ENCODE measurements at places on chromosomes 3 and 15. TPM values are rescaled to one million over a fixed set of nuclear protein-coding genes. Genes with fewer than 3 reads are reported as not detected.
A peak's percentile ranks its signal among the peaks of the same experiment; 100 is the strongest.

ZPLD1 gene
- 0.26 TPM for total RNA-seq

ZNF148 gene
- total RNA-seq = 44.3 TPM

C3orf20 gene
- total RNA-seq = 0.26 TPM

ABI3BP gene
- 138 TPM for total RNA-seq

ECT2 gene
- total RNA-seq = 23.1 TPM

PRR20G gene
- total RNA-seq = not detected

PPM1M gene
- total RNA-seq = 48.3 TPM

LRRN1 gene
- 1.9 TPM for total RNA-seq

DNA sequence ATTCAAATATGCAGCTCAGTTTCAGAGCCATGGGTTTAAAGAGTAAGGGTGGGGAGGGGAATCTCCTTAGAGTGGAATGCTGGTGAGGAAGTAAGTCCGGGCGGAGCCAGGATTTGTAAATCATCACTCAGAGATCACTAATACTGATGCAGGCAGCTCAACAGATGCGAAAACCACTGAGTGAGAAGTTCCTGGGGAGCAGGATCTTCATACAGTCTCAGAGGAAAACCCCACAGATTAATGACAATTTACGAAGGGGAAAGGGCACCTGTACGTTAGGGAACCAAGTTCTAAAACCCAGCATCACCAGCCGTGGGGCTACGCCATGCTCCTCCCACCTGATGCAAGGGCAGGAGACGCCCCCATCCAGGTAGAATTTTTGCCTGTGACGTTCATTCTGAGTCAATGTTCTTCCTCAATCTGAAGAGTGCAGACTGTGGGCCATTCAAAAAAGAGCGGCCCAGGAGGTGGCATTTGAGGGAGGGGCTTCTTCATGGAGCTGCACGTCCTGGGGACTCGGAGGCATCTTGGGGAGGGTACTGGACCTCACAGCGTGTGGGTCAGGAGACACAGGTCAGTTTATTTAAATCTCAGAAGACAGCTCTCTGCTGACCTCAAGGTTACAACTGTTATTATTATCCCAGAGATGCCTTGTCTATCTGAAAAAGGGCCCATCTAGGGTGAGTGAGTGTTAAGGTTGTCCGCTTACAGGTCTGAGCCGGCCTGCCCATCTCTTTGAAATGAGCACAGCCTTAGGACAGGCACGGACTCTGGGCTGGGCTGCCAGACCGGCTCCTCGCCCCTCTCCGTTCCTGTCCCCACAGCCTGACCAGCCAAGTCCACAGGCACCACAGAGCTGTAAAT, 228.0 kb downstream of the XXYLT1 start:
- no peaks in the 10 kb centered on the region for H3K36me3 ChIP-seq
- DNase-seq = no peak
- H3K4me1 ChIP-seq = peaks cover 6% of the 10 kb centered on the region
- H3K27ac ChIP-seq = no peak overlapping the region

GRCh38 chr3:187777331-187777941, 32.2 kb upstream of the BCL6 start:
- H3K36me3 ChIP-seq = no peaks in the 10 kb centered on the region
- no peak for DNase-seq
- H3K4me3 ChIP-seq = no peak overlapping the region
- H3K27ac ChIP-seq = peak overlapping the region; percentile 91

- H3K4me3 ChIP-seq = no peak overlapping the region
- peaks cover under 1% of the 10 kb centered on the region for H3K4me1 ChIP-seq
- no peaks in the 10 kb centered on the region for H3K27me3 ChIP-seq
- no peak for DNase-seq
- H3K27ac ChIP-seq = no peak overlapping the region
Measured at GRCh38 chr15:40258544-40258943, 19.7 kb downstream of the PAK6 start.

GRCh38 chr15:31448635-31448979, 122.0 kb downstream of the KLF13 start:
- no peaks in the 10 kb centered on the region for H3K36me3 ChIP-seq
- no peak for DNase-seq

DNA sequence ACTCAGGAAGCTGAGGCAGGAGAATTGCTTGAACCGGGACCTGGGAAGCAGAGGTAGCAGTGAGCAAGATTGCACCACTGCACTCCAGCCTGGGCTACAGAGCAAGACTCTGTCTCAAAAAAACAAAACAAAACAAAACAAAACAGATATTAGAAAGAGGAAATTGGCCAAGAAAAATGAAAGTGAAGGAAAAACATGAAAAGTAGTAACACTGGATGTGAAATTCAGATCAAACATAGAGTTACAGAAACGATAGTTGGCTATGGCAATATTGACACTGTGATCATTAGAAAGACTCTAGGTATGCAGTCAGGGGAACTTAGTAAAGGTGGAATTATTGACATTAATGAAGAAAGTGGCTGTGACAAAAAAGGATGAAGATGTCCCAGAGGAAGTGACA, 13.2 kb upstream of the TIPARP start:
- H3K4me1 ChIP-seq = peaks cover 10% of the 10 kb centered on the region
- H3K36me3 ChIP-seq = no peaks in the 10 kb centered on the region
- no peak for DNase-seq
- no peak overlapping the region for H3K27ac ChIP-seq
- no peak overlapping the region for H3K4me3 ChIP-seq

GRCh38 chr15:67807141-67807540, 18.2 kb upstream of the SKOR1 start:
- H3K4me3 ChIP-seq = no peak overlapping the region
- H3K36me3 ChIP-seq = peaks cover 22% of the 10 kb centered on the region
- no peaks in the 10 kb centered on the region for H3K4me1 ChIP-seq
- no peaks in the 10 kb centered on the region for H3K27me3 ChIP-seq
- peak; percentile 30 for DNase-seq

DNA sequence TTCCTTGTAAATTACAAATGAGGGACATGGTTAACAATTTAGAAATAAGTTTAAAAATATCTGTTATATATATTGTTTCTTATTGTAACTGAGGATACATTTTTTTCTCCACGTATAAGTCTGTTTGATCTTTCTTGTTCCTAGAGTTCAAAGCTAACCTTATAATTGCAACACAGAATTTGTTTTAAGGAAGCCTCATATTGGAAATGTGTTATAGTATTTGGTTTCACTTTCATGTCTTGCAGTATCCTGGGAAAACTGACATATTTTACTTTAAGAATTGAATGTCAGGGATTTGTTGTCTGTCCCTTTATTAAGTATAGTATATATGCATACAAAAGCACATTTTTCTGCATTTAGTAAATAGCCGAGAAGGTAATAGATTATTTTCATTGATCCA, 23.5 kb upstream of the NIT2 start:
- no peaks in the 10 kb centered on the region for H3K4me1 ChIP-seq
- H3K27ac ChIP-seq = no peak overlapping the region
- H3K4me3 ChIP-seq = no peak overlapping the region

DNA sequence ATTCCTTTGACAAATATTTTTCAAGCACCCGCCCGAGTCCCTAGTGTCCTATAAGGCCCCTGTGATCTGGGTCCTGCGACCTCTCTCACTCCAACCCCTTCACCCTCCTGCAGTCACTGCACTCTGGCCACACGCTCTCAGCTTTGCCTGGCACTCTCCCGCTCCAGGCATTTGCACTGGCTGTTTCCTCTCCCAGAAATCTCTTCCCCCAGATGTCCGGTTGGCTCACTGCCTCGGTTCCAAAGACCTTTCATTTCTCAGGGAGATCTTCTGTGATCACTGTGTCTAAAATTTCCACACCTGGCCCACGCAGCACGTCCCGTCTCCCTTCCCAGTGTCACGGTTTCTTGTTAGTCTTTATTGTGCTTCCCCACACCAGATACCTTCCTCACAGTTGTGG, 97.4 kb downstream of the WNT7A start:
- no peak overlapping the region for H3K4me3 ChIP-seq
- H3K27me3 ChIP-seq = peaks cover 14% of the 10 kb centered on the region
- DNase-seq = no peak
- no peak overlapping the region for H3K27ac ChIP-seq

GRCh38 chr3:53709860-53710674, 136.2 kb downstream of the CHDH start:
- no peaks in the 10 kb centered on the region for H3K36me3 ChIP-seq
- H3K27ac ChIP-seq = no peak overlapping the region
- no peaks in the 10 kb centered on the region for H3K27me3 ChIP-seq
- peaks cover 15% of the 10 kb centered on the region for H3K4me1 ChIP-seq
- no peak overlapping the region for H3K4me3 ChIP-seq
- DNase-seq = peak; percentile 64

DNA sequence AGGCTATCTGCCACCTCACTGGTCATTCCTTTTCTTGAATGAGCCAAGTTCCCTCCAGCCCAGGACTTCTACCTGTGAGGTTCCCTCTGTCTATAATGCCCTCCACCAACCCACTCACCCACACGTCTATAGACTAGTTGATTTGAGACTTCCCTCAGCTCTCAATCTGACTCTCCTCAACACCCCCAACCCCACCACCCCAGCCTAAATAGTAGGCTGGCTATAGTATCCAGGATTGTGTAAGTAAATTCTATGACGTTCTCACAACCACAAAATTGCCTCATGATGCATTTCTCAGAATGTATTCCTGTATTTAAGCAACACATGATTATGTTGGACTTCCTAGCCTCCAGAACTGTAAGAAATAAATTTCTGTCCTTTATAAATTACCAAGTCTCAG, 2.2 kb downstream of the PLSCR1 start:
- H3K4me3 ChIP-seq = peak overlapping the region; percentile 83
- H3K4me1 ChIP-seq = peaks cover 25% of the 10 kb centered on the region
- DNase-seq = no peak

- H3K4me1 ChIP-seq = peaks cover 62% of the 10 kb centered on the region
- no peak overlapping the region for H3K27ac ChIP-seq
- no peaks in the 10 kb centered on the region for H3K27me3 ChIP-seq
Measured at GRCh38 chr15:90860942-90861675, 7.3 kb upstream of the FURIN start.

- H3K4me1 ChIP-seq = peaks cover 4% of the 10 kb centered on the region
- no peak overlapping the region for H3K4me3 ChIP-seq
- no peak for DNase-seq
- H3K27me3 ChIP-seq = peaks cover 6% of the 10 kb centered on the region
- no peaks in the 10 kb centered on the region for H3K36me3 ChIP-seq
Measured at GRCh38 chr15:39510001-39510701, 70.7 kb upstream of the THBS1 start.

DNA sequence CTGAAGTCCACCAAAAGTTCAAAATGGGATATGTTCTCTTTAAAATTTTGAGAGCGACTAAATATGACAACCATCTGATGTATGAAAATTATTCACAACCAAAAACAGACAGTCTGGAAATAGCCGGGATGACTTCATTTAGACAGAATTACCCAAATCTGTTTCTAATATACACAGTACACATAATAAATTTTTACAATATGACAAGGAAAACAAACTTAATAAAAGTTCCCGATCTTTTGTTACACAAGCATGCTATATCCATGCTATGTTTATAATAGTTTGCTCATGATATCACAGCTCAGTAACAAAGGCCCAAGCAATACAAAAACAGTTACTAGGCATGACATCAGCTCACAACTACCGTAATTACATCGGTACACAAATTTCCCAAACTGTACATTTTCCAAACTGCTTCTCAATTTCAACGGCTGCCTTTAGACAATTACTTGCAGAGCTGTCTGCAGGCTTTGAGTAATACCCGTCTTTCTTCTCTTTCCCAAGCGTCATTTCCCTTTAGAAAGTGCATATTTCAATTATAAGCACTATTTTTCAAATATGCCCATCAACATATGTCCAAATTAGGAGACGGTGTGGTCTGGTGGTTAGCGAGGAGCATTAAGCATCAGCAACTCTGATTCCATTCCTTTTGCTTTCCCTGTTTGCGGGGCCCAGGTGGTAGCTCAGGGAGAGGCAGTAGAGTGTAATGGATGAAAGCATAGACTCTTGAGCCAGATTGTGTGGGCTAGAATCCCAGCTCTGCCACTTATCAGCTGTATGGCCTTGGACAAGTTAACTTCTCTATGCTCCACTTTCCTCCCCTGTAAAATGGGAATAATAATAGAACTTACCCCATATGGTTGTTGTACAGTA, 481.2 kb downstream of the FOXP1 start:
- peak; percentile 89 for DNase-seq
- H3K4me3 ChIP-seq = no peak overlapping the region
- H3K27ac ChIP-seq = peak overlapping the region; percentile 67

DNA sequence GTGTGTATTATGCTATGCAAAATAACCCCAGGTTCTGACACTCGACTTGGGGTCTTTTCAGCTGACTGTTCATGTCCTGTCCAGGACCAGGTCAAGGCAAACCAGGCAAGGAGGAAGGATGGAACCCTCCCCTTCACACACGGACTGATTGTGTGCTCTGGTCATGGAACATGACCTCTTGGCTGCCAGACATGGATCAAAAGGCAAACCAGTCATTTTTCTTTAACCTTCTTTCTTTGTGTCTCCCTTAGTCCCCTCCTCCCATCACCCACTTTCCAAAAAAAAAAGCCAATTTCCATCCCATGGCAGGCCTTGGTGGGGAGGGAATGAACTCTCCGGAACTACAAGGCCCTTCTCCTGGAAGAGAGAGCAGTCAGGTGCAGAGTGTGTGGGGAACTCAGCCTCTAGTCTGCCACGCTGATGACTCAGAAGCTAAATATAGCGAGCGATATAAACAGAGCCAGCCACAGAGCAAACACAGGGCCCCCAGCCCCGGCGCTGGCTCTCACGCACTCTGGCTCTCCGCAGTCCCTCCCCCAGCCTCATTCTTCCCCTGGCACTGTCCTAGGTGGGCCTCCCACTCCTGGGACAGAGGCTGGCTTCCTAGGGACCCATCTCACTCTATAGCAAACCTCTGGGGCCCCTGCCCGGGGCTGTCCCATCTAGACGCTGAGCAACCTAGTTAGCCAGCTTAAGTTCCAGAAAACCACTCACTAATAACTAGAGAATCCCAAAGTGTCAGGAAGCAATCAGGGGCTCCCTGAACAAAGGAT, 10.0 kb downstream of the BMF start:
- peak overlapping the region; percentile 91 for H3K27ac ChIP-seq
- peak overlapping the region; percentile 12 for H3K4me3 ChIP-seq

GRCh38 chr15:97995881-97996603, 35.5 kb downstream of the ARRDC4 start:
- H3K27ac ChIP-seq = no peak overlapping the region
- no peaks in the 10 kb centered on the region for H3K4me1 ChIP-seq
- H3K4me3 ChIP-seq = no peak overlapping the region
- no peaks in the 10 kb centered on the region for H3K36me3 ChIP-seq

GRCh38 chr3:122533931-122534334, 19.2 kb upstream of the KPNA1 start:
- no peaks in the 10 kb centered on the region for H3K36me3 ChIP-seq
- no peak for DNase-seq

GRCh38 chr15:83682476-83683088, 28.7 kb downstream of the ADAMTSL3 start:
- H3K4me1 ChIP-seq = no peaks in the 10 kb centered on the region
- H3K27me3 ChIP-seq = no peaks in the 10 kb centered on the region
- H3K4me3 ChIP-seq = no peak overlapping the region
- no peak for DNase-seq
- H3K36me3 ChIP-seq = no peaks in the 10 kb centered on the region

- no peak overlapping the region for H3K27ac ChIP-seq
- H3K36me3 ChIP-seq = no peaks in the 10 kb centered on the region
- no peak for DNase-seq
- H3K4me3 ChIP-seq = no peak overlapping the region
- no peaks in the 10 kb centered on the region for H3K27me3 ChIP-seq
- no peaks in the 10 kb centered on the region for H3K4me1 ChIP-seq
Measured at GRCh38 chr3:187629711-187630110, 40.5 kb downstream of the SST start.

GRCh38 chr15:51263116-51263515, 75.3 kb downstream of the CYP19A1 start:
- no peak overlapping the region for H3K27ac ChIP-seq
- no peak for DNase-seq
- no peaks in the 10 kb centered on the region for H3K27me3 ChIP-seq
- no peaks in the 10 kb centered on the region for H3K36me3 ChIP-seq

- H3K4me1 ChIP-seq = no peaks in the 10 kb centered on the region
- H3K4me3 ChIP-seq = no peak overlapping the region
- H3K27me3 ChIP-seq = no peaks in the 10 kb centered on the region
- DNase-seq = no peak
- no peaks in the 10 kb centered on the region for H3K36me3 ChIP-seq
Measured at GRCh38 chr3:108673988-108674661, 83.1 kb downstream of the RETNLB start.

All from left lung (tissue), 14 donors.